ENCODE measurements at places on chromosomes 4 and X.

DNA sequence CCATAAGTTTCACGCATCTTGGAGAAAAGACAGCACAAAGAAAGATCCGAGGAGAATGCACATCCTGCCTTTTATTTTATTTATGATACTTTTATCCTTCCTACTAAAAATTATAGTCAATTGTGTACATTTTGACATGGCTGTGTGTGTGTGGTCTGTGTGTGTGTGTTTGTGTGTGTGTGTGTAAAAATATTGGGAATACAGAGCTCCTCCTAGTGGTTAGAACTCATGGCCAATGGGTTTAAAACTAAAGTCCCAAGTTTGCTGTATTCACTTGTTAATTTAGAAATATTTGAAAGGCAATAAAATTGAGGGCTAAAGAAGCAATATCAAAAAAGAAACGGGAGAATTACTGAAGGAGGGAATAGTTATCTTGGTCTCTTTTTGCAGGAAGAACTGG is 47.5 kb downstream of the NKX6-1 start:
- DNase-seq: peak; percentile 1

- peak; percentile 51 for DNase-seq
Observed at GRCh38 chr4:7101692-7102515, 34.0 kb upstream of the GRPEL1 start.

GRCh38 chrX:135453381-135453780 is 31.6 kb downstream of the SMIM10L2A start:
- DNase-seq: no peak

DNA sequence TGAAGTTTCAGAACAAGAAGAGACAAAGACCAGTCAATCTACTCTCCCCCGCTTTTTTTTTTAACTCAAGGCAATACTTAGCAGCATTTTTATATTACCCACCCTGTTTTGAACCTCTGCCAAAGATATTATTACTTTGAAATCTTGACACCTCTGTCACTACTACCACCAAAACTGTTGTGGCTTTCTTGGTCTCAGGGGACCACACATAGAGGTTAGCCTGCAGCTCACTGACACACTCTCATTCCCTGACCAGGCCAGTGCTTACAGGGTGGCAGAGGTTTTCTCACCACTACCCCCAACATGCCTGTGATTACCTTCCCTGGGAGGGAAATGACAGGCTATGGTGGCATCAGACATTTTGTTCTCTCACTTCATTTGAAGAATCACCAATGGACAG is 137.4 kb upstream of the STIM2 start:
- no peak for DNase-seq

DNA sequence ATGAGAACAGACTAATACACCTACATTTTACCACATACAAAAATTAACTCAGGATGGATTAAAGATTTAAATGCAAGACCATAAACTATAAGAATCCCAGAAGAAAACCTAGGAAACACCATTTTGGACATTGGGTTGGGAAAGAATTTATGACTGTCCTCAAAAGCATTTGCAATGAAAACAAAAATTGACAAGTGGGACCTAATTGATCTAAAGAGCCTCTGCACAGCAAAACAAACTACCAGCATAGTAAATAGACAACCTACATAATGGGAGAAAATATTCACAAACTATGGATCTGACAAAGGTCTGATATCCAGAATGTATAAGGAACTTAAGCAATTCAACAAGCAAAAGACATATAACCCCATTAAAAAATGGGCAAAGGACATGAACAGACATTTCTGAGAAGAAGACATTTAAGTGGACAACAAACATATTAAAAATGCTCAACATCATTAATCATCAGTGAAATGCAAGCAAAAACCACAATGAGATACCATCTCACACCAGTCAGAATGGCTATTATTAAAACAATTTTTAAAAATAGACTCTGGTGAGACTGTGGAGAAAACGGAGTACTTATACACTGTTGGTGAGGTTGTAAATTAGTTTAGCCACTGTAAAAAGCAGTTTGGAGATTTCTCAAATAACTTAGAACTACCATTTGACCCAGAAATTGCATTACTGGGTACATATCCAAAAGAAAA is 221.7 kb upstream of the DIPK2B start:
- DNase-seq: no peak

DNA sequence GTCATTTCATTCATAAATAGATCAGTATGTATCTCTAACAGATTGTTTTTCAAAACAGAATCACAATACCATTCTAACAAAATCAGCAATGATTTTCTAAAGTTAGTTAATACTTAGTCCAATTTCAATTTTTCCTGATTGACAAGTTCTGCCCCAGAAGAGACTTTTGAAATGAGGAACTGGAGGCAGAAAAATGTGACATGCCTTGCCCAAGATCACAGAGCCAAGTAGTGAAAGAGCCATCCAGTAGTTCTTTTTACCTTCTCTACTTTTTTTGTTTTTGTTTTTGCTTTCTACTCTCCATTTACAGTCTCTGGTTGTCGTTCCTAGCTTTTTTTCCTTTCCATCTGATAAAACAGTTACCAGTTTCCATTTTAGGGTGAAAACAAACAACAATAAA is 129.3 kb upstream of the TMEM164 start:
- no peak for DNase-seq

DNA sequence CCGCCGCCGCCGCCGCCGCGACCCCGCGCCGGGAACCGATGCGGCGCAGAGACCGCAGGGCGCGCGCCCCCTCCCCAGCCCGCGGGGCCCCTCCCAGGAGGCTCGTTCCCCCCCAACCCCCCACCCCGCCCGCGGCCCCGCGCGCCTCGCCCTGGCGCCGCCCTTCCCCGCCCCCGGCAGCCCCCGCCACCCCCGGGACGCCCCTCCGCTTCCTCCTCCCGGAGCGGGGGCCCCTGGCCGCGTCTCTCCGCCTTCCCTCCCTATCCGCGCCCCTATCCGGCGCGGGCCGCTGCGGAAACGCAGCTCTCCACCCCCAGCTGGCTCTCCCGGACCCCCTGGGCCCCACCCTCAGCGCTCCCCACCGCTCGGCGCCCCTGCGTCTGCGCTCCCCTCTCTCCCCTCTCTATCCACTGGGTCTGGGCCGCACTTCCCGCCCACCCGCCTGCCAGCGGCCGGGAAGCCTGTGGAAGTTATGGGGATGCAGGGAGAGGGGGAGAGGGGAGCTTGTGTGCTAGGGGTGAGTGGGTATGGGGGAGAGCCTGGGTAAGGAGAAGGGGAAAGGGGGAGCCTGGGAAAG is at the start of gene TMEM271:
TSS of gene TMEM271 (minus strand) at position 51 of the 577 bp plus-strand sequence. CDS start 233 bp downstream, outside the sequence.
- DNase-seq: no peak

Measured in erythroblast (primary cell).